ENCODE measurements at places on chromosomes 12 and 14.

- DNase-seq, result no peak
Observed at GRCh38 chr12:20339060-20339459, 29.3 kb upstream of the PDE3A start.

GRCh38 chr12:106096376-106096775 lies 42.4 kb downstream of the NUAK1 start:
- DNase-seq, result no peak

- DNase-seq, result no peak
Observed at GRCh38 chr12:24069532-24070395, 120.3 kb upstream of the SOX5 start.

GRCh38 chr12:28460420-28461130 lies 270.3 kb downstream of the CCDC91 start:
- no peak for DNase-seq

- no peak for DNase-seq
Observed at GRCh38 chr12:6272300-6273204, 37.9 kb upstream of the PLEKHG6 start.

DNA sequence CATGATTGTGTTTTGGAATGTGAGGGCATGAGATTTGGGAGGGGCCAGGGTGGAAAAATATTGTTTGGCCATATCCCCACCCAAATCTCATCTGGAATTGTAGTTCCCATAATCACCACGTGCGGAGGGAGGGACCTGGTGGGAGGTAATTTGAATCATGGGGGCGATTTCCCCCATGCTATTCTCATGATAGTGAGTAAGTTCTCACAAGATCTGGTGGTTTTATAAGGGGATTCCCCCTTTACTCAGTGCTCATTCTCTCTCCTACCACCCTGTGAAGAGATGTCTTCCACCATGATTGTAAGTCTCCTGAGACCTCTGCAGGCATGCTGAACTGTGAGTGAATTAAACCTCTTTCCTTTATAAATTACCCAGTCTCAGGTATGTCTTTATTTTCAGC lies 15.7 kb downstream of the OR10P1 start:
- no peak for DNase-seq

DNA sequence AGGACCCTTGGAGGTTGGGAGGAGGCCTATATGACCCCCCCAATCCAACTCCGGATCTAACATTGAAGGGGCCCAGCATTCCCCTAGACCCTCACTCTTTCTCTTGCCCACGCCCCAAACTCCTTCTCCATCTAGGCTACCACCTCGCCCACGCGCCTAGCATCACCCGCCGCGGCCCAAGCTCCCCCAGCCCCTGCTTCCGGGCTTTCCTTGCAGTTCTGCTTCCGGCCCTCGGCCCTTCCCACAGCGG lies 445 bp downstream of the CERS5 start:
- DNase-seq, result no peak

GRCh38 chr12:104201238-104202001 lies 14.2 kb upstream of the TXNRD1 start:
- DNase-seq, result no peak

DNA sequence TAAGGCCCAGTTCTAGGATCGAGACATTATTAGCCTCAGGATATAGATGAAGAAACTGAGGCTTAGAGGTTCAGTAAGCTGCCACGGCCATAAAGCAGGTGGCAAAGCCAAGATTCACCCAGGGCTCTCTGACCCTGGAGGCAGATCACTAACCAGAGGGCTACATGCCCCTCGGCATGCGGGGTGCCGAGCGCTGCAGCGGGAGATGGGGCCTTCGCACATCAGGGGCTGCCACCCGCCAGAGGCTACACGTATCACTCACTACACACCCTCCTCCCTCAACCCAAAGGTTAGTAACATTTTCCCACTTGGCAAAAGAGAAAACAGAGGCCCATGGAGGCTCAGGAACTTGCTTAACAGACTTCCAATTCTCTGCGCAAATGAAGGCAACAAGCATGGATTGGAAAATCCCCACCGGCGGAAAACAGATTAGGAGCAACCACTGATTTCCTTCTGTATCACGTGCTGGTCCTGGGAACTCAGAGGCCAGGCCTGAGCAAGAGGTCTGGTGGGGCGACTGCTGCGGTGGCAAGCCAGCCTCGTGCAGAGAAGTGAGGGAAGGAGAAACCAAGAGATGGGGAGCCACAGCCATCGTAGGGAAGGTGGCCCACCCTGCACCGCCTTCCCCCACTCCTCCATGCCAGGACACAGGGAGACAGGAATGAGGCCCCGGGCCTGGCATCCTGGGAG lies 6.0 kb downstream of the CCDC85C start:
- DNase-seq, result no peak

GRCh38 chr12:97474161-97474560 lies 11.6 kb downstream of the RMST start:
- DNase-seq, result no peak

- no peak for DNase-seq
Observed at GRCh38 chr14:31930070-31930469, 147.0 kb upstream of the ARHGAP5 start.

- DNase-seq, result no peak
Observed at GRCh38 chr12:94109160-94109559, 39.2 kb upstream of the PLXNC1 start.

DNA sequence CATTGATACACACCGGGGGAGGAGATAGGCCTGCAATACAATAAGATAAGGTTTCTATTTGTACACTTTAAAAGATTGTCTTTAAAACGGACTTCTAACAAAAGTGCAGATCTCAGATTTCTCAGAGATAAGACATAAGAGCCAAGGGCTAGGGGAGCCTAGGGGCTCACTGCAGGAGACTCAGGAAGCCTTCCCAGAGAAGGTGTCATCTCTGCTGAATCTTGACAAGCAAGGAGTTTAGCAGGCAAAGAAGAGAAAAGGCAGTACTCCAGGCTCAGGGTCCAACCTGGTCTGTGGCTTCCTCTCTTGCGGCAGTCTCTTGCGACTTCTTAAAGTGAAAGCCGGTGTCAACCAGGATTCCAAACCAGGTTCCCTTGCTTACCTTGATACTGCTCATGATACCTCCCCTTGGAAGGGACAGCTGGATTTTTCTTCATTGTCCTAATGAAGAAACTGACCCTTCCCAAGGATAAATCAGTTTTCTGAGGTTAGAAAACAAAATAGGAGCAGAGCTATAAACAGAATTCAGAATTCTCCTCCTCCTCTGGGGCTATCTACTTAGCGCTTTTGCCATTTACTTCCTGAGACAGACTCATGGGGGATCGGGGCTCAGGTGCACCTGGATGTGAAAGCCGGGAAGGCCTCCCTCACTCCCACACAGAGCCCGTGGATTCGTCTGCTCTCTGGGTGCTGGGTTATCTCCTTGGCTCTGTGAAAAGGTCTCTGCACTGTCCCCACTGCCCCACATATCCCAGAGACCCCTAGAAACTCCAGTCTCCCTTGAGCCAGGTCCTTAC lies 1.7 kb upstream of the SCNN1A start:
- no peak for DNase-seq

DNA sequence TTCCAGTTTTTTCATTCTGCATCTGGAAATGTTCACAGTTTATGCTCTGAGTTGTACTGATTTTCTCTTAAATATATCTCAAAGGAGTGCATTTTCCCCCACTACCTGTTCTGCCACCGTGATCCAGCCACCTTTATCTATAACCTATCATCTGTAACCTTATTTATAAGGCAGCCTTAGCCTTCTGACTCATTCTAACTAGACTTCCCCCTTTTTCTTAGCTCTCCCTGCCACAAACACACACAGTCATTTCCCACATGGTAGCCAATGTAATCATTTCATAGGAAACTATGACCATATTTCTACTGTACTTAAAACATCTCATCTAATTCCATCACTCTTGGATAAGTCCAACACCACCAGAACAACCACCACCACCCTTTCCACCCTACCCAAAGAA lies 10.8 kb upstream of the GYS2 start:
- DNase-seq, result no peak

DNA sequence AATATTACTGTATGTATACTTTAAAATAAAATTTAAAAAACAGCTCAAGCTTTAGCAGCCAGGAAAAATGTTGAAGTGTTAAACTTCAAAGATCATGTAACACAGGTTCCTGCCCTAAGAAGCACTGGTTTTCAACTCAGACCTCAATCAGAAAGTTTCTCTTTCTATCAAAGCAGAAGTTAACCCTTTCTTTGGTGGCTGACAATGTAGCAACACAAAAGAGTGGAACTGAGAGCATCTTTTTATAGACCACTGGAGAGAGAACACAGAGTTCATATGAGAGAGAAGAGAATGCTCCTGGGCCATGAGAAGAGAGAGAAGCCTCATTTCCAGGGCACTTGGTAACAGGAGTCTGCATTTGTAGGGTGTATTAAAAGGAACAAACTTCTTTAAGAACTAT lies 42.2 kb upstream of the KTN1 start:
- DNase-seq, result no peak

DNA sequence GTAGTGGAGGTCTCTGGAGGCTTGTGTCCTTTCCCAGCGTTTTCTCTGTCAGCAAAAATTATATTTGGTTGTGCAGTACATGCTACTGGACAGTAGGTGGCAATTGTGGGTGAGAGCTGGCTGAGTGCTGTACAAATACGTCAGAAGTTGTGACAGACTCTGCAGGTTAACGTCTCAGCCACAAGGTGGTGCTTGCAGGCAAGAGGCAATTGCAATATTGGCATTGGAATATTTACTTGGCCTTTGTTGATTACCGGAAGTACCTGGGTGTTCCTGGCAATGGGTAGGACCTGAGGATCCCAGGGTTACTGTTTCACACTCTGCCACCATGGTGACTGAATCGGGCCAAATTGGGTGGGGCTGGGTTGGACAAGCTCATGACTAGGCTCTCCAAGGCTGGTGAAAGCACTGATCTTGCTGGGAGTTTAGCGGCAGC lies 333.9 kb upstream of the LMO3 start:
- DNase-seq, result no peak
